Testis (tissue), 5 donors: ENCODE measurements at places on chromosomes 5 and 9. TPM values are rescaled to one million over a fixed set of nuclear protein-coding genes. Genes with fewer than 3 reads are reported as not detected.

Gene ATP10B
- polyA plus RNA-seq: 2.0 TPM

Gene GPR151
- polyA plus RNA-seq: not detected

Gene SPATA31E1
- polyA plus RNA-seq: 25.0 TPM

Gene RIGI
- polyA plus RNA-seq: 4.9 TPM

Gene NEUROG1
- not detected for polyA plus RNA-seq

Gene FAM221B
- polyA plus RNA-seq: 17.1 TPM

Gene CDHR2
- 39.8 TPM for polyA plus RNA-seq

Gene ENTPD8
- 0.37 TPM for polyA plus RNA-seq

Gene MARVELD2
- 5.9 TPM for polyA plus RNA-seq

Gene PTBP3
- polyA plus RNA-seq: 44.1 TPM

Gene DDX4
- 165 TPM for polyA plus RNA-seq

Gene PAEP
- 2.5 TPM for polyA plus RNA-seq

Gene SLC30A5
- polyA plus RNA-seq: 33.7 TPM

Gene PCDHGA5
- 1.5 TPM for polyA plus RNA-seq

Gene TPM2
- polyA plus RNA-seq: 369 TPM

Gene CDH10
- 0.84 TPM for polyA plus RNA-seq

Gene RNF208
- 7.7 TPM for polyA plus RNA-seq

Gene SLF1
- 12.0 TPM for polyA plus RNA-seq

Gene ATP6V0E1
- polyA plus RNA-seq: 170 TPM

Gene POU5F2
- 5.2 TPM for polyA plus RNA-seq

Gene SLC34A1
- not detected for polyA plus RNA-seq

Gene SOHLH1
- polyA plus RNA-seq: 18.7 TPM

Gene KCNIP1
- 5.9 TPM for polyA plus RNA-seq

Gene WNT8A
- 1.4 TPM for polyA plus RNA-seq

Gene GADD45G
- polyA plus RNA-seq: 29.1 TPM

Gene OBP2B
- polyA plus RNA-seq: 35.1 TPM

Gene PDE6A
- polyA plus RNA-seq: 2.9 TPM

Gene PCDHA7
- polyA plus RNA-seq: 0.78 TPM

Gene EPB41L4B
- polyA plus RNA-seq: 10.9 TPM

Gene CAMK4
- polyA plus RNA-seq: 76.9 TPM

Gene PCDHB4
- 1.2 TPM for polyA plus RNA-seq

Gene OR5C1
- polyA plus RNA-seq: not detected

Gene CNOT6
- 22.1 TPM for polyA plus RNA-seq

Gene CCNJL
- polyA plus RNA-seq: 23.6 TPM

Gene EIF4EBP3
- 47.3 TPM for polyA plus RNA-seq

Gene GZMA
- polyA plus RNA-seq: 7.1 TPM
